T-helper 17 cell (primary cell): ENCODE measurements at places on chromosomes 11 and 22. TPM values are rescaled to one million over a fixed set of nuclear protein-coding genes. Genes with fewer than 3 reads are reported as not detected.

GRCh38 chr11:60831501-60832079, 10.3 kb upstream of the CCDC86 start:
- peaks cover 2% of the 10 kb centered on the region for H3K36me3 ChIP-seq
- H3K4me3 ChIP-seq = no peak overlapping the region
- peaks cover 4% of the 10 kb centered on the region for H3K4me1 ChIP-seq
- peaks cover 59% of the 10 kb centered on the region for H3K27me3 ChIP-seq

DNA sequence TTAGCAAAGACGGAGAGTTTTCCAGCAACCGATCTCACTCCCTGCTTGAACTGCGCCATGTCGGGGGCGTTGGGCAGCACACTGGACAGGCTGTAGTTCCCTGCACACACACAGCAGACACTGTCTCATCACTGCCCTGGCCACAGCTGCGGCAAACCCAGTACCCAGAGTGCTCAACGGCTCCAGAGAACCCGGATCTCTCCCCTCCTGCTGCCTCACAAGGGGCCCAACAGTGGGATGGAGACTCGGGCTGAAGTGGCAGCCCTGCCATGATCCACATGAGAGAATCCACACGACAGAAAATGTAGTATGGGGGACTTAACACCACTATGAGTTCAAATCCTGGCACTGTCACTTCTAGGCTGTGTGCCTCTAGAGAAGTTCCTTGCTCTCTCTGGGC, 58.0 kb downstream of the ARFGAP3 start:
- H3K27me3 ChIP-seq = no peaks in the 10 kb centered on the region
- H3K4me1 ChIP-seq = peaks cover 7% of the 10 kb centered on the region
- H3K4me3 ChIP-seq = no peak overlapping the region
- no peak overlapping the region for H3K27ac ChIP-seq
- no peak for DNase-seq
- peaks cover 4% of the 10 kb centered on the region for H3K36me3 ChIP-seq

DNA sequence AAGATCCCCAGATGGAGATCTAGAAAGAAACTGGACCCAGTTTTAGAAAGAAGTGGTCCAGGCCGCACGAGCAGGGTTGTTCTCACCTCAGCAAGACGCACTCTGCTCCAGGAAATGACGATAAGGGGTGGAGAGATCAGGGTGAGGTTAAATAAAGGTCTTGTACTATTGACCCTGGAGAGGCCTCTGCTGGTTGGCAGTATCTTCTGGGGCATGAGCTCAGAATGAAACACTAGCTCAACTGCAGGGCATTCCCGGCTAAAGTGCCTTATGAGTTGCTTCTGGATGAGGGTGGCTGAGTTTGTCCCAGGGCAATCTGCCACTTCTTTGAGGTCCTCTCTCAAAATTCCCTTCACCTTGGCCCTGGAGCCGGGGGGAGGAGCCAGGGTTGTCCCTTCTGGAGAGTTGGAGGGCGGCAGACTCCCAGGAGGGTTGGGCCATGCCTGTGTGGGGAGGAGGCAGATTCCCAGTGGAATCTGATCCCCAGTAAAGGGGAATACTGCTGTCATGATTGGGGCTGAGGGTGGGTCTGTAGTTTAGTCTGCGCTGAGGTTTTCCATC, 10.9 kb downstream of the USP2 start:
- H3K4me3 ChIP-seq = peak overlapping the region; percentile 63
- H3K36me3 ChIP-seq = no peaks in the 10 kb centered on the region
- H3K27me3 ChIP-seq = peaks cover 51% of the 10 kb centered on the region
- DNase-seq = no peak
- peaks cover 10% of the 10 kb centered on the region for H3K4me1 ChIP-seq
- H3K27ac ChIP-seq = no peak overlapping the region

DNA sequence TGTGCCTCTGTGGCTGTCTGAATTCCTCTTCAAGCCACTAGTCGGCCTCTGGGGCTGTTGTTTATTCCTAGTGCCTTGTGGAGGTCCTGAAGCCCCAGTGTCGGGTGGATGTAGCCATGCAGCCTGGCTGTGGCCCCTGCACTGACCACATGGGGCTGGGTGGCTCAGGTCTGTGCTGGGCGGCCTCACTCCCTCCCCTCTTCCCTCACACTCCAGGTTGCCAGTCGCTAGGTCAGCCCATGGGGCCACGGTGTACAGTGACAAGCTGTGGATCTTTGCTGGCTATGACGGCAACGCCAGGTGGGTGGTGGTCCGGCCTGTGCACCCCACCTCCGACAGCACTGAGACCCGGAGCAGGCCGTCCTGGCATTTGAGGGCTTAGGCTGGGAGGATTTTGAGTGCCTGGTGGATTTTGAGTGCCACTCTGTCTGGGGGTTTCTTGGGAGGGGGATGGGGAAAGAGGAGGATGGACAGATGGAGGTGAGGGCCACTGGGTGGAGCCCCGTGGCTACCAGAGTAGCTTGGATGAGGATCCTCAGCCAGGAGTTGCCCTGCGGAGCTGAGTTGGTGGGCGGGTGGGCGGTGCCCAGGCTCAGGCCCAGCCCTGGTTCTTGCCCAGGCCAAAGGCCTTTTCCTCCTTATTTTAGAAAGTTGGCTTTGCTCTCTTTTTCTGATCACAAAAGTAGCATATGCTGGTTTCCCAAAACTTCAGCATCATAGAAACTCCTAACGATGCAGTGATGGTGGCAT, 6.7 kb downstream of the LZTR1 start:
- H3K27ac ChIP-seq = no peak overlapping the region
- peaks cover 9% of the 10 kb centered on the region for H3K36me3 ChIP-seq
- no peak overlapping the region for H3K4me3 ChIP-seq

GRCh38 chr11:44437122-44437521, 127.2 kb upstream of the ALX4 start:
- DNase-seq = no peak
- no peaks in the 10 kb centered on the region for H3K36me3 ChIP-seq

The DEUP1 gene
- not detected for total RNA-seq

The LRFN4 gene
- 8.3 TPM for total RNA-seq

DNA sequence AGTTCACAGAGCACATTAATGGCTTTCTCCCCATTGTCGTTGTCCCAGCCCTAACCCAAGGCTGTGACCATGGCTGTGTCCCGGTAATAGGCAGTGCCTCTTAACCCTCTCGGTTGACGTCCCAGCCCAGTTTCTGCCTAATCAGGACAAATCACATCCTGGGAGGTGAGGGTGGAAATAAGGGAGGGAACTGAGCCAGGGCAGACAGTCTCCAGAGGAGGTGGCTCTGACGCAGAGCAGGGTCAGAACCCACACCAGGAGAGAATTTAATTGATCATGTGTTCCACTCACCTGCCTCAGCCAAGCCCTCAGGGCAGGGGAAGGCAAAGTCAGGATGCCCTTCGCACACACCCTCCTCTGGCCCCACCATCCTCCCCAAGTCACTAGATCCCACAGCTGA, 17.0 kb downstream of the SLC43A1 start:
- H3K4me3 ChIP-seq = no peak overlapping the region
- no peaks in the 10 kb centered on the region for H3K27me3 ChIP-seq
- DNase-seq = no peak
- H3K27ac ChIP-seq = no peak overlapping the region
- peaks cover 5% of the 10 kb centered on the region for H3K36me3 ChIP-seq

DNA sequence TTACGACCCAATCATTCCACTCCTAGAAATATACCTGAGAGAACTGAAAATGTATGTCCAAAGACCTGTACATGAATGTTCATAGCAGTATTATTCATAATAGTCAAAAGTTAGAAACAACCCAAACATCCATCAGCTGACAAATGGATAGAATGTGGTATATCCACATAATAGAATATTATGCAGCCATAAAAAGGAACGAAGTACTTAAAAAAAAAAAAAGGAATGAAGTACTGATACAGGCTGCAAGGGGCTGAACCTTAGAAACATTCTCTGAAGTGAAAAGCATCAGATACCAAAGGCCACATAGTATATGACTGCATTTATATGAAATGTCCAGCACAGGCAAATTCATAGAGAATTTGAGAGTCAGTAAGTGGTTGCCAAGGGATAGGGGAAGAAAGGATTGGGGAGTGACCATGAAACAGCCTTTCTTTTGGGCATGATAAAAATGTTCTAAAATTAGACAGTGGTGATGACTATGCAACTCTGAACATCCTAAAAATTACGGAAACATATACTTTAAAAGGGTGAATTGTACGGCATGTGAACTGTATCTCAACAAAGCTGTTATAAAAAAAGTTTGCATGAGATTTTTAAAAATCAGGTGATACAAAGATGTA, 1.8 kb downstream of the TPST2 start:
- no peaks in the 10 kb centered on the region for H3K36me3 ChIP-seq
- peaks cover 46% of the 10 kb centered on the region for H3K4me1 ChIP-seq
- no peaks in the 10 kb centered on the region for H3K27me3 ChIP-seq
- peak overlapping the region; percentile 67 for H3K27ac ChIP-seq
- no peak for DNase-seq

DNA sequence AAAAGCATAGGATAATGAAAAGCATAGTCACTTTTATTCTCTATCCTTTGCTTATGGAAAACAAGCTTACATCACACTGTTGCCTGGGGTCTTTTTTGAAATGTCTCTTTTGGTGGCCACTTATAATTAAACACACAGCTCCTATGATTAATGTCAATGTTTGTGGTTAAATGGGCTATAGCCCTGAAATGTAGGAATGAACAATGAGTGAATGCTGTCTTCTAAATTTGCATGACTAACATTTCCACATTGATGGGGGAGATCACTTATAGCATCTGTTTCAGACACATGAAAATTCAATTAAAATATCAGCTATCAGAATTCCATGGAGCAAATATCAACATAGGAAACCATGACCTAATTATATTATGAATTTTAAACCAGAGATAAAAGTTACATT, 171.4 kb upstream of the FAT3 start:
- no peak overlapping the region for H3K27ac ChIP-seq
- H3K4me3 ChIP-seq = no peak overlapping the region
- no peaks in the 10 kb centered on the region for H3K4me1 ChIP-seq
- no peaks in the 10 kb centered on the region for H3K36me3 ChIP-seq

- peaks cover 42% of the 10 kb centered on the region for H3K27me3 ChIP-seq
- peaks cover 34% of the 10 kb centered on the region for H3K4me1 ChIP-seq
- no peak overlapping the region for H3K27ac ChIP-seq
- no peak for DNase-seq
- peak overlapping the region; percentile 49 for H3K4me3 ChIP-seq
Measured at GRCh38 chr11:72238492-72239312, 5.3 kb downstream of the PHOX2A start.

GRCh38 chr11:14544611-14545010, 24.4 kb upstream of the PSMA1 start:
- peaks cover 7% of the 10 kb centered on the region for H3K4me1 ChIP-seq
- H3K4me3 ChIP-seq = no peak overlapping the region
- no peaks in the 10 kb centered on the region for H3K27me3 ChIP-seq
- DNase-seq = no peak
- no peak overlapping the region for H3K27ac ChIP-seq

GRCh38 chr11:37141707-37142106, 543.7 kb upstream of the RAG2 start:
- no peak overlapping the region for H3K4me3 ChIP-seq
- H3K4me1 ChIP-seq = no peaks in the 10 kb centered on the region
- no peak for DNase-seq

The NOX4 gene
- not detected for total RNA-seq

The LSP1 gene
- 297 TPM for total RNA-seq

DNA sequence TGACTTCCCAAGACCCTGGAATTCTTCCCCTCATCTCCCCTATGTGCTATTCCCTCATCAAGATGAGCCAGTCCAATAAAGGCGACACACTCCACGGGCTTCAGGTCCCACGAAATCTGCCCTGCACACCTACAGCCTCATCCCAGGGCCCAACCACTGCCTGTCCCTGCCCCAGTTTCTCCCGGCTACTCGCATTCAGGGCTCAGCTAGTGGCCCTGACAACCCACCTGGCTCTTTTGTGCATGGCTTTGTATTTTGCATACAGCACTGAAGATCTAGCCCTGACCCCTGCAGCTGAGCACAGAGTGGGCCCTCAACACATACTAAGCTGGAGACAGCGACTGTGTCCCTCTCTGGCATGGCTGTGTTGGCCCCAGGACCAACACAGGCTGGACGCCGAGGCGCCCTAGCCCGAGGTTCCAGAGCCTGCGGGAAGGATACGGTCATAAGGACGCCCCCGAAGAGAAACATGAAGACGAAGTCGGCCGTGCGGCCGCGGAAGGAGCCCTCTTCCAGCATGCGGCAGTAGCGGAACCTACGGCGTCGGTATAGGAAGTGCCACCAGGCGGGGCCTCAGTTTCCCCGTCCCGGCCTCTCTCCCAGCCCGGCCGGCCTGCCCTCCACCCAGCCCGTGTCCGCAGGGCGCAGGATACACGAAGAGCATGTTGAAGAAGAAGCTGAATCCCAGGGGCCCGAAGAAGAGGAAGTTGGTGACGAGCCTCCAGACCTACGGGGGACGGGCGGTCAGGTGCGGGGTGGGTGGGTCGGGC, 710 bp downstream of the DERL3 start:
- no peaks in the 10 kb centered on the region for H3K36me3 ChIP-seq
- peak overlapping the region; percentile 94 for H3K4me3 ChIP-seq
- H3K4me1 ChIP-seq = peaks cover 21% of the 10 kb centered on the region
- H3K27me3 ChIP-seq = no peaks in the 10 kb centered on the region

- H3K27ac ChIP-seq = no peak overlapping the region
- no peaks in the 10 kb centered on the region for H3K27me3 ChIP-seq
- no peak for DNase-seq
- no peak overlapping the region for H3K4me3 ChIP-seq
Measured at GRCh38 chr11:63337070-63337469, 32.5 kb upstream of the SLC22A9 start.

DNA sequence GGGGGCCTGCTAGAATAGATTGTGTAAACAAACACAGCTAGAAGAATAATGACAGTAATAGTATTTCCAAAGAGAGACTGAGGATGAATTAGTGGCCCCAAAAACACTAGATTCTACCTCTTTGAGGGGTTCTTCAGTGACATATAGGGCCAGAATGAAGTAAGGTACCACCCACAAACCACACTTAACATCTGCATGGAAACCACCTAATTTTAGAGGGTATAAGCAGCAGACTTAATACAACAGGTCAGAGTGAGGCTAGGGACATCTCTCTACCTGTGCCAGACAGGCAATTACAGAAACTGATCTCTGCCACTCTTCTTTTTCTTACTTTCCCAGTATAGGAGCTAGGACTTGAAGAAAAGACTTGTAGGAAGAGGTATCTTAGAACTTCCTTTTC, 20.1 kb downstream of the ELP4 start:
- H3K4me1 ChIP-seq = peaks cover 14% of the 10 kb centered on the region
- H3K4me3 ChIP-seq = no peak overlapping the region
- H3K27me3 ChIP-seq = no peaks in the 10 kb centered on the region

The SCUBE2 gene
- 0.10 TPM for total RNA-seq

- no peaks in the 10 kb centered on the region for H3K36me3 ChIP-seq
- H3K27ac ChIP-seq = no peak overlapping the region
- no peak overlapping the region for H3K4me3 ChIP-seq
- H3K4me1 ChIP-seq = peaks cover 2% of the 10 kb centered on the region
Measured at GRCh38 chr22:47457021-47457420, 694.6 kb downstream of the TBC1D22A start.

DNA sequence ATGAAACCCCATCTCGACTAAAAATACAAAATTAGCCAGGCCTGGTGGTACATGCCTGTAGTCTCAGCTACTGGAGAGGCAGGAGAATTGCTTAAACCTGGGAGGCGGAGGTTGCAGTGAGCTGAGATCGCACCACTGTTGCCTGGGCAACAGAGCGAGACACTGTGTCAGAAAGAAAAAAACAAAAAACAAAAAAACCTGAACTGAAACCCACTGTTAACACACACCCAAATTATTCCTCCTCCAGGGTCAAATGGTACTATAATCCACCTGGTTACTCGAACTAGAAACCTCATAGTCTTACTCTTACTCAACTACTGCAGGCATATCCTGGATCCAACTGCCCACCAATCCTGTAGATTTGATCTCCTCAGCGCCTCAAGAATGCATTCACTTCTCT, 35.5 kb downstream of the USP28 start:
- peaks cover 6% of the 10 kb centered on the region for H3K36me3 ChIP-seq
- H3K4me1 ChIP-seq = peaks cover 5% of the 10 kb centered on the region
- H3K4me3 ChIP-seq = no peak overlapping the region
- no peaks in the 10 kb centered on the region for H3K27me3 ChIP-seq
- H3K27ac ChIP-seq = no peak overlapping the region

The KCTD14 gene
- 0.17 TPM for total RNA-seq
